ENCODE measurements at places on chromosomes 2 and 18.

DNA sequence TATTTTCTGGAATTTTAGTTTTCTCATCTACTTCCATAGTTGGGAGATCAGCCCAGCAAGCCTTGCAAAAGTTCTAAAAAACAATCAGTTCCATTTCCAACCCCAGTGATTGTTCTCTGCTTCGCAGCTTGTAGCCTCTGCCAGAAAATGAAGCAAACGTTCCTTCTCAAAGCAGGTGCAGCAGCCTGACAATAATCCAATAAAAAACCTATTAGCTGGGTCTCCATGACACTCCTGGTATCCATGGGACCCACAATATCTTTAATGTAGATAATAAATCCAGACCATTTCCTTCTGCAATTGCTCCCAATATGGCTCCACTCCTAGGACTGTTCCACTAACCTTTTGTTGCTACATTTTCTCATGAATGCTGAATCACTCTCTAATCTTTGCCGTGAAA, 140.8 kb upstream of the SETBP1 start:
- no peak for DNase-seq

- no peak for DNase-seq
Observed at GRCh38 chr2:142724186-142724585, 153.3 kb upstream of the KYNU start.

- no peak for DNase-seq
Observed at GRCh38 chr2:209791151-209791550, 19.5 kb downstream of the UNC80 start.

- DNase-seq: no peak
Observed at GRCh38 chr2:163834221-163834620, 98.4 kb upstream of the FIGN start.

- no peak for DNase-seq
Observed at GRCh38 chr2:55428258-55428657, 8.6 kb upstream of the CCDC88A start.
